Stimulated activated CD8-positive, alpha-beta memory T cell treated with anti-CD3 and anti-CD28 coated beads, Interleukin-7, amount 100 ng/mL, for 1 hour (primary cell): ENCODE measurements at places on chromosomes 2 and 18.

GRCh38 chr2:101672047-101672446, 25.5 kb upstream of the MAP4K4 start:
- no peak for DNase-seq

DNA sequence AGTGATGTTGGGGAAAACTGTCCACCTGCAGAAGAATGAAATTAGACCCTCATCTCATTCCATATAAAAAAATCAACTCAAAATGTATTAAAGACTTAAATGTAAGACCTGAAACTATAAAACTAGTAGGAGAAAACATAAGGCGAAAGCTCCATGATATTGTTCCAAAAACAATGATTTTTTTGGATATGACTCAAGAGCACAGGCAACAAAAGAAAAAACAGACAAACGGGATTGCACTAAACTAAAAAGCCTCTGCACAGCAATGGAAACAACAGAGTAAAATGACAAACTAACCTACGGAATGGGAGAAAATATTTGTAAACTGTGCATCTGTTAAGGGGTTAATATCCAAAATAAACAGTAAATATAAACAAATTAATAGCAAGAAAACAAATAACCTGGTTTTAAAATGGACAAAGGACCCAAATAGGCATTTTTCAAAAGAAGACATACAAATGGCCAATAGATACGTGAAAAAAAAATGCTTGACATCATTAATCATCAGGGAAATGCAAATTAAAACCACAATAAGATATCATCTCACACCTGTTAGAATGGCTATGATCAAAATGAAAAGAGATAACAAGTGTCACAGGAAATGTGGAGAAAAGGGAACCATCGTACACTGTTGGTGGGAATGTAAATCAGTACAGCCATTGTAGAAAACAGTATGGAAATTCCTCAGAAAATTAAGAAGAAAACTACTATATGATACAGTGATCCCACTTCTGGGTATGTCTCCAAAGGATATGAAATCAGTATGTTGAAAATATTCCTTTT, 26.6 kb downstream of the LRRFIP1 start:
- no peak for DNase-seq

DNA sequence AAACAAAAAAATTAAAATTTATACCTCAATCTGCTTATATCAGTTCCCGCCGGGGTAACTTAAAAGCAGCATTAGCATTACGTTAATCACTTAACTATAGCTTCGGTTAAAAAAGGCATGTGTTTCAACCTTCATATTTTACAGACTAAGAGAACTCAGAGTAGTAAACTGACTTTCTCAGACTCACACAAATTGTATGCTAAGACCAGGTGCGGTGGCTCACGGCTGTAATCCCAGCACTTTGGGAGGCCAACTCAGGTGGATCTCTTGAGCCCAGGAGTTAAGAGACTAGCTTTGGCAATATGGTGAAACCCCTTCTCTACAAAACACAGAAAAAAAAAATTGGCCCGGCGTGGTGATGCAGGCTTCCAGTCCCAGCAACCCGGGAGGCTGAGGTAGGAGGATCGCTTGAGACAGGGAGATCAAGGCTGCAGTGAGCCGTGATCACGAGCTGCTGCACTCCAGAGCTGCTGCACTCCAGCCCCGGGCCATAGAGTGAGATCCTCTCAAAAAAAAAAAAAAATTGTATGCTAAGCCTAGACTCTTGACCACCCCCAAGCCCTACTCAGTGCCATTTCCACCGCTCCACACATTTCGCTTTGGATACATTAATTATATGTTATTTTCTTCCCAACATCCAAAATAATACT, 2.4 kb downstream of the HNRNPLL start:
- no peak for DNase-seq

DNA sequence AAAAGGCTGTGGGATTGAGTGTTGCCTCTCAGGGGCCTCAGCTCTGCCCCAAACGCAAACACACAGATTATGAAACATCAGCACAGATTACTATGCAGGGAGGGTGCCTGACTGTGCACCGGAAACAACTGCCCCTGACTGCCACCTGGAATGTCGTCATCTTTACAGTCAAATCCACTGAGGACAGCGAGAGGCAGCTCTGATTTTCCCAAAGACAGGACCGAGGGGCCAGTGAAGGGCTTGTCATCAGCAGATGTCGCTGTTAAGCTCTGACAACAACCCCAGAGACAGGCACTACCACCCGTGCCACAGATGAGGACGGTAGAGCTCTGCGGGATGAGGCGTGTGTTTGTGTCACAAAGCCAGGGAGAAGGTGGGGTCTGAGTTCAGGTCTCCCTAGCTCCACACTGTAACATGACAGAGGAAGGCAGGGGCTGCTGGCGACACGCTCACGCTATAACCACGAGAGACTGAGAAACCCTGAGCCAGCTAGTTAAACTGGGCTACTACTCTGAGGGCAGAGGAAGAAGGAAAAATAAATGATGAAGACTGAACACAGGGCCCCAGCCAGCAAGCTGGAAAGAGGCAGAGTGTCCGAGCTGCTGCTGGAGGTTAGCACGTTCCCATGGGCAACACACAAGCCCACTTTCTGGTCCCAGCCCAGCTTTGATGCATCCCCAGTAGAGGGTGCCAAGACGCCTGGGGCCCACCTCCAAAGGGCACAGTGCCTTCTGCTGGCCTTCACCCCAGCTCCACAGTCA, 47.0 kb downstream of the PARD6G start:
- no peak for DNase-seq
